ENCODE measurements at places on chromosomes 11 and 22.

- no peak for DNase-seq
Measured at GRCh38 chr11:77030834-77031414, 3.3 kb upstream of the B3GNT6 start.

DNA sequence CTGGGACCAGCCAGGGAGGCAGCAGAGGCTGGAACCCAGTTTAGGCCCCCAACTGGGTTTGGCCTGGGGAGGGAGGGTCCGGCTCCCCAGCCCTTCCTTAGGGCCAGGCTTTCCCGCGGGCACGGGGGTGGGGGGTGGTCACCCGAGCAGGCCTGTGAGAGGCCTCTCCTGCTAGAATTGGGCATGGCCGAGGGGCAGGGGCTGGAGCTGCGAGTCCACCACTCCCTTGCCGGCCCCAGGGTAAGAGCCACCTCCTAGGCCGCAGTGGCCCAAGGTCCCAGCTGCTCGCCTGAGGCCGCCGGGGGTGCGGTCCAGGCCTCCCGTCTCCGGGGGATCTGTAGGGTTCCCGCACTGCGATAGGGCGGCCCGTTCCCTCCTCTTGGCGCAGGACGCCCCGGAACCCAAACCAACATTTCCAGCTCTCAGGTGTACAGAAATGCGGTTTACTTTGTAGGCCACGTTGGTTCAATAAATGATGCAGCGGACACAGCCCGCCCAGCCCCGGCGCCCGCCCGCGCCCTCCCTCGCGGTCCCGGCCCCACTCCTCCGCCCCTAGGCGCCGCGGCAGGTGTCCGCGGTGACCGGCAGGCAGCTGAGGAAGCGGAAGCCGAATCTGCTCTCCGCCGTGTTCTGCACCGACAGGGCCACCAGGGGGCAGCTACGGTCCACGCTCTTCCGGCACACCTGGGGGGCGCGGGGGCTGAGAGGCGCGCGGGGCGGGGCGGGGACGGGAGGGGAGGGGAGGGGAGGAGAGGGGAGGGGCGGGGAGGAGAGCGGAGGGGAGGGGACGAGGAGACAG lies 5.9 kb downstream of the LMNTD2 start:
- no peak for DNase-seq

GRCh38 chr22:33853200-33854097 lies 66.8 kb downstream of the LARGE1 start:
- DNase-seq = peak; percentile 65

GRCh38 chr11:31045335-31045734 lies 324.2 kb downstream of the DCDC1 start:
- no peak for DNase-seq

GRCh38 chr11:1699771-1700170 lies 2.8 kb downstream of the KRTAP5-6 start:
- DNase-seq = no peak

- no peak for DNase-seq
Measured at GRCh38 chr11:47189100-47189834, 3.0 kb upstream of the PACSIN3 start.

DNA sequence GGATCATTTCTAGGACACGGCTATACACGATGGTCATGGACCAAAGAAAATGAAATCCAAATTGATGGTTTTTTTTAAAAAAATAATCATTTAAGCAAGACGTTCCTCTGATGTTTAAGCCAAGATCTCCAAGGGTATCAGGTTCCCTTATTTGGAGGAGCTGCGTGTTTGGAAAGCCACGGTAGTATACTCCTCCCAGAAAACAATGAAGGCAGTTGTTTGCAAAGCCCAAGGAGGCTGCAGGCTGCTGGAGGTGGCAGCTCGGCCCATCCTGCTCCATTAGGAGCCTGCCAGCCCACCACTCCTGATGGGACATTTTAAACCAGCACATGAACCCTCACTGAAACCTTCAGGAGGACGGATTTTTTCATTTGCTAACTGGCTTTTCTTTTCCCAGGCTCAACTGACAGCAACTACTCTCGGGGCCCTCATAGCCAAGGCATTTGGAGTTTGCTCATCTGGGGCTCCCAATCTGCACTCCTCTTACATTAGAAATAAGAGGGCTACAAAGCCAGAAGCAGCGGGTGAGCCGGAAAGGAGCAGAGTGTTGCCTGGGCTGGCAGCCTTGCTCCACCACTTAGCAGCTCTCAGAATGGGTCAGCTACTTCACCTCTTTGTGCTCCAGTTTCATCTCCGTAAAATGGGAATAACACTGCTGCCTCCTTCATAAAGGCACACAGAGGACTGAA lies 58.4 kb downstream of the ABTB2 start:
- DNase-seq = no peak

DNA sequence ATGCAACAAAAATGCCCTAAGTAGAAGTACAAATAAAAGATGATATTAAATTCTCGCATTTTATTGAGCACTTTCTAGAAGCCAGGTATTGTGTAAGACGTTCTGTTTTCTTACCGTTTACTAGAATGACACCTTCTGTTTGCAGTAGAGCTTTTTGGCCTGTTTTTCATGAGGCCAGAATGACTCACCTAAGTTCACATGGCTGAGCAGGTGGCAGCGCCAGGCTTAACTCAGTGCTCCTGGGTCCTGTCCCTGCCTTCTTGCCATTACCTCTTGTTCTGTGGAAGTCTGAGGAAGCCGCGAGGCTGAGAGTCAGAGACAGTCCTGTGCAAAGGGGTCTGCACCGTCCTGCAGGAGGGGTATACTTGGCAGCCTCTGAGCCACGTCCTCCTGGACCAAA lies 113.8 kb downstream of the ATXN10 start:
- no peak for DNase-seq

DNA sequence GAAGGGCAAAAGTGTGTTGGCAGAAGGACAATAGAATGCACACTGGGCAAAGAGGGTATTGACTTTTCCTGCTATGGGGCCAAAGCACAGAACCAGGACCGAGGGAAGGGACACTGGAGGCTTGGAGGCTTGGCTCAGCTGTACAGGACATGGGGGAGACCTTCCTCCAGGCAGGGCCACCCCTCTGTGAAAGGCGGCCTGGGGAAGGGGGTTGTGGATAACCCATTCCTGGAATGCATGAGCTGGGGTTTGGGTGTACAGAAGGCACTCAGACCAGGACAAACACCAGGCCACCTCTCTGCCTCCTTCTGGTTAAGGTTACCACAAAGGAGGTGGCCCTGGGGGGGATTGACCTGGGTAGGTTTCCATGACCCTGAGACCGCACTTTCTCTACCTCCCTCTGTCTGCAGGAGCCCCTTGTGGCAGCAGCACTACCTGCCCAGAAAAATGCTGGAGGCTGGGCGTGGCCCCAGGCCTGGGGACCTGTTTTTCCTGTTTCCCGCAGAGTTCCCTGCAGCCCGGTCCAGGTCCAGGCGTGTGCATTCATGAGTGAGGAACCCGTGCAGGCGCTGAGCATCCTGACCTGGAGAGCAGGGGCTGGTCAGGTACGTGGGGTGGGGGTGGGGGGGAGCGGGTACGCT lies 9.6 kb downstream of the P2RY2 start:
- no peak for DNase-seq

DNA sequence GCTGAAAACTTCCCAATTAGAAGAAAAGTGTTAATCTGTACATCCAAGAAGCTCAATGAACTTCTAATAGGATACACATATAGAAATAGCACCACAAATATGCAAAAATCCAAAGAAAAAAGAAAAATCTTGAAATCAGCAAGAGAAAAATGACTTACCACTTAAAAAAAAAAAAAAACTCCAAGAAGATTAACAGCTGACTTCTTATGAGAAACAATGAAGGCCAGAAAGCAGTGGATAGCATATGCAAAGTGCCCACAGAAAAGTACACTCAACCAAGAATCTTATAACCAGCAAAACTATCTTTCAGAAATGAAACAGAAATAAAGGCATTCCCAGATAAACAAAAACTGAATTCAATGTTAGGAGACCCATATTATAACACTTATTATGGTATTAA lies 29.9 kb upstream of the OR5B12 start:
- no peak for DNase-seq

- no peak for DNase-seq
Measured at GRCh38 chr11:111672949-111673348, 70.7 kb downstream of the SIK2 start.

DNA sequence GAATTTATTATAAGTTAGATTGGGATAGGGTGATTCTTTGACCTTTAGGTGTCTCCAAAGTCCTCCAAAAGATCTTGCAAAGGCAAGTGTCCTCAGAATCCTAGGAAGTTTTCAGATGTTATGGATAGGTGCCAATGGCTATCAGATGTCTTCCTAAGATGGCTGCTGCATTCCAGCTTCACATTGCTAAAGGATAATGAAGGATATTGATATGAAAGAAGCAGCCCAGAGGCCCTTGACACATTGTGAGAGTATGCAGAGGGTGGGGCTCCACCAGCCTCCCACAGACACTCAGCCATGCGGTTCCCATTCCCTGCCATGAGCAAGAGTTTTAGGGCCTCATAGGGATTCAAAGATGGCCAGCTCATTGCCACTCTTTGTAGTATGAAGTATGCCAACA lies 22.3 kb upstream of the GLYATL2 start:
- DNase-seq = peak; percentile 18

GRCh38 chr11:116225236-116225635 lies 547.6 kb downstream of the BUD13 start:
- DNase-seq = no peak

DNA sequence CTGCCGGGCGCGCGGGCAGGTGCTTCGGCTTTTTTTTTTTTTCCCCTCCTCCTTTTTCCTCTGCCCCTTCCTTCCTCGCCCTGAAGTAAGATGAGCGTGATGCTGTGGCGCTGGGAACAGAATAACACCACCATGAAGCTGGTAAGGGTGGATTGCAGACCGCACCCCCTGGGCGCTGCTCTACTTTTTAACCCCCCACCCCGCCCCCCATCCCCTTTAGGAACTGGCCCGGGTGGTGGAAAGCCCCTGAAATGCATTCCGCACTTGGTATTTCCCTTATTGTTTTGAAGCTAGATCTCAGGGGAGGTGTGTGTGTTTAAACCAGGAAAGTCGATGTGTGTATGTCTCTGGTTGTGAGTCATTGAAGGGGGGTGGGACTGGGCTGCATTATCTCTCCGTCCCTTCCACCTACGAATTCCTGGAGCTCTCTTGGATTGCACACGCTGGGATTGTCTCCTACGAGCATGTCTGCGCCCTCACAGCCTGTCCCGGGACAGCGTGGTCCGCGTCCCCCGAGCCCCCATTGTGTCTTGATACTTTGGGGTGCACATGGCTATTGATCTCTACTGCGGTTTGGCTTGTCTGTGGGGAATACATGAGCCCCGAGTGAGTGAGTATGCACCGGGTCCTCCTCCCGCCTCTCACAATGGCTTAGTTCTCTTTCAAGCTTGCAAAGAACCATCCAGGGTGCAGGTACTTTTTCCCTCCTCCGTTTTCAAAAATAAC lies 64.9 kb downstream of the NAV2 start:
- DNase-seq = no peak

GRCh38 chr11:17816232-17816931 lies 81.8 kb downstream of the KCNC1 start:
- DNase-seq = no peak

DNA sequence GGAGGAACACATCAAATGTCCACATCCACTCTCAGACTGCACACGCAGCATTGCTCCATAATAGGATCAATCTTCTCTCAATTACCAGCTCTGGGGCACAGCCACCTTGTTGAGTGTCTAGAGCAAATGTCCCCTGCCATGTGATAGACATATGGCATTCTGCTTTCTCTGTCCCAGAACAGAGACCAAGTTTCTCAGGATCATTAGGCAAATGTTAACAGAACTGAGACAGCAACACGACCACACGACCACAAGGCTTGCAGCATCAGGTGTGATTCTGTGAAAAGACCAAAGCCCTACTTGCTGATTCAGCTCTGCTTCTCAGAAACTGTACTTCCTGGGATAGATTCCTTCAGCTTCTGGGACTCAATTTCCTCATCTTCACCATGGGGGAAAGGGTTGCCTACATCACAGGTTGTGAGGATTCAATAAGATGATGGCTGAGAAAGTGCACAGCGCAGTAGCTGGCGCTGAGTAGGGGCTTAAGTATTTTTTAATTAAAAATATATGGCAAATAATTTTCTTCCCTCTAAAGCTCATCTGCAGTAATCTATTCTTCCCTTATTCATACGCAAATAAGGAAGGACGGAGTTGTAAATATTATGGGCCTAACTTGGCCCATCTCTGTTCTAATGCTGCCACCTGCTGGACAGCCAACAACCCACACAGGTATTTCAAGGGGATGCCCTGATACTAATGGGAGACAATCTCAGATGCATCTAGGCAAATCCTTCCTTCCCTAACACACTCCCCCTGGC lies 54.3 kb upstream of the USP47 start:
- DNase-seq = peak; percentile 35

DNA sequence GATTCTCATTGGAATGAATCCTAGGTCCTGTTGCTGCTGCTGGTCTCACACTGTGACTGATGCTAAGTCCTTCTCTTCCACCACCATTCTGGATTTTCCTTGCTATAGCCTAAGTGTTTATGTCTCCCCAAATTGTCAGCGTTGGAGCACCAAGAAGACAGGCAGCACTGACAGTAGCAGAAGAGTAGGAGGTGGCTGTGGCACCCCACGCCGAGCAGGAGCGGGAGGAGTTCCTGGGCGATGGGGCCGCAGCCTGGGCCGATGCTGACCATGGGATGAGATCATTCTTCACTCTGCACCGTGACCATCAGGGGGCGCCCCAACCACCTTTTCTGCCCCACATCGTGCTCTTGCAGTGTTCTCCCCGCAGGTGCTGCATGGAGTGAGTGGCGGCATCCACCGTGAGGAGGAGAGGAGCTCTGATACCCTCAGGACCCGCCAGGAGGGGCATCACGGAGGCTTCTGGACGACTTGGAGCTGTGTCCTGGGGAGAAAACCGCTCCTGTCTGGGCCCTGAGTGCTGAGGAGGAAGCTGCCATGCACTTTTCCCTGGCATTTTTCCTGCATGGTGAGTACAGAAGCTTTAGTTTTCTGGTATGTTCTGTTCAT lies 57.0 kb downstream of the LRRC74B start:
- peak; percentile 27 for DNase-seq

DNA sequence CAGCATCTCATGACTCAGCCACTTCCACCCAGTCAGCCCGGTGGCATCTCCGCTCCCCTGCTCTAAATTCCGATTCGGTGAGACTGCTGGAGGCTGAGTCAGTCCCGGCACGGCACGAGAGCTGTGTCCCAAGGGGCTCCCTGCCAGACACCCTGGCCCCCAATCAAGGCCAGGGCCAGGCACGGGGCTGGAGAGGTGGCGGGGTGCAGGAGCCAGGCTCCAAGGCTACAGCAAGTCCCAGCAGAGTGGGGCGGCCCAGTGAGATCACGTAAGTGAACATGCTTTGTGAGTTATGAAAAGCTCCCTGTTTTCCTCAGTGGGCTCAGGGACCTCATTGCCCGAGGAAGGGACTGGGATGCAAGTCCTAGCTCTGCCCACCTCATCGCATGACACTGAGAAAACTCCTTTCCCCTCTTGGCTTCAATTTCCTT lies 3.0 kb downstream of the C11orf68 start:
- DNase-seq = peak; percentile 96

GRCh38 chr11:108669286-108669685 lies 4.4 kb downstream of the DDX10 start:
- DNase-seq = no peak

- DNase-seq = no peak
Measured at GRCh38 chr11:3099178-3099577, 42.0 kb upstream of the CARS1 start.
